ENCODE measurements at places on chromosomes 4 and X.

DNA sequence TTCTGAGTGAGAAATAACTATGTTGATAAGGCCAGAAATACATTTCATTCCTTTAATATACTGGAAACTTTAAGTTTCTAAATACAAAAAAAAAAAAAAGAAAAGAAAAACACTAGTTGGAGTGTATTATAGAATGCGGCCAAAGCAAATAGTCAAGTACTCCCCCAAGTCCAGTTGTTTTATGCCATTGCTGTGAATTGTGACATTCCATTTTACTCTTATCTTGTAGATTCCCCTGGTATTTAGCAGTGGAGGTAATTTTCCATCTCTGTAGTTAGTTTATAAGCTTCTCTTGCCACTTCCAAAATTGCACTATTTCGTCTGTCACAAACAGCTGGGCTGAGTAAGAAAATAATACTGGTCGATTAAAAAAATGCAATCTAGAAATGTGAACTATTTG is 426.0 kb downstream of the PCDH18 start:
- no peak for DNase-seq

DNA sequence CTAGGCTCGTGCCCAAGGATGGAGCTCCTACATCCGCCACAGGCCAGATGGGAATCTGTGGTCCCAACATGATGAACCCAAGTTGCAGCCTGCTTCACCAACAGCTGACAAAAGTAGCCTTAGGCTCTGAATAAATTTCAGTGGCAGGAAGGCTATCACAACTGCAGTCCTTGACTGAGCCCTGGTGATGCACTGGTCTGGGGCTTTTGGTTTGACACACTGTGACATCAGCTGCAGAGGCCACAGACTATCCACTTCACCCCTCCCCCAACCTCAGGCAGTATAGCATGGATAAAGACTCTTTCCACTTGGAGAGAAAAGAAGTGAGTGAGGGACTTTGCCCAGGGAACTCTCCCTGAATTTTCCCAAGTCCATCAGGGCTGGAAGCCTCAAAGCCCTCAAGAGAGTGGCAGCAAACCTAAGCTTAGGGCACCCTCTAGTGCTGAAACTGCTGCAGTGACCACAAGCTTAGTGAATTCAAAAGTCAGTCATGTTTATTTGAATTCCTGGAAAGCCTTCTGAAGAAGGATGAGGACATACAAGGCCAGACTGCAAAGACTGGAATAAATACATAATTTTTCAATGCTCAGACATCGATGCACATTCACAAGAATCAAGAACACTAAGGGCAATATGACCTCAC is 135.0 kb upstream of the TENT5D start:
- DNase-seq = no peak

DNA sequence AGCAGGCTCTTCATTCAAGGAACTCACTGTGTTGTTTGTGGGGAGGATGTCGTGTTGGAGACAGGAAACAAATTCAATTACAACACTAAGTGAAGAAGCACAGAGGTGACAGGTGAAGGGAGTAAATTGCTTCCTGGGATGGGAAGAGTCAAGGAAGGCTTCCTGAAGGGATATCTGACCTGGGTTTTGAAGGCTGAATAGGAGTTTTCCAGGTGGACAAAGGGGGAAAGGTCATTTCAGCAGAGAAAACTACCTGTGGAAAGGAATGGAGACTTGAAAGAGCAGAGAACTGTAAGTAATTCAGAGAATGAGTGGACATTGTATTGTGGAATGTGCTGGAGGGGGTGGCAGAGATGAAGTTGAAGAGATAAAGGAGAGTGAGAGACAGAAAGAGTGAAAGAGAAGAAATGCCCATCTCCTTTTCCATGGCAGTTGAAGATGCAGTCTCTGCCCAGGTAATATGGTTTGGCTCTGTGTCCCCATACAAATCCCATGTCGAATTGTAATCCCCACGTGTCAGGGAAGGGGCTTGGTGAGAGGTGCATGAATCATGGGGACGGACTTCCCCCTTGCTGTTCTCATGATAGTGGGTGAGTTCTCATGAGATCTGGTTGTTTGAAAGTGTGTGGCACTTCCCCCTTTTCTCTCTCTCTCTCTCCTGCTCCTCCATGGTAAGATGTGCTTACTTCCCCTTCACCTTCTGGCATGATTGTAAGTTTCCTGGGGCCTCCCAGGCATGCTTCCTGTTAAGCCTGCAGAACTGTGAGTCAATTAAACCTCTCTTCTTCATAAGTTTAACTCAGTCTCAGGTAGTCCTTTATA is 205.7 kb upstream of the BCOR start:
- no peak for DNase-seq

DNA sequence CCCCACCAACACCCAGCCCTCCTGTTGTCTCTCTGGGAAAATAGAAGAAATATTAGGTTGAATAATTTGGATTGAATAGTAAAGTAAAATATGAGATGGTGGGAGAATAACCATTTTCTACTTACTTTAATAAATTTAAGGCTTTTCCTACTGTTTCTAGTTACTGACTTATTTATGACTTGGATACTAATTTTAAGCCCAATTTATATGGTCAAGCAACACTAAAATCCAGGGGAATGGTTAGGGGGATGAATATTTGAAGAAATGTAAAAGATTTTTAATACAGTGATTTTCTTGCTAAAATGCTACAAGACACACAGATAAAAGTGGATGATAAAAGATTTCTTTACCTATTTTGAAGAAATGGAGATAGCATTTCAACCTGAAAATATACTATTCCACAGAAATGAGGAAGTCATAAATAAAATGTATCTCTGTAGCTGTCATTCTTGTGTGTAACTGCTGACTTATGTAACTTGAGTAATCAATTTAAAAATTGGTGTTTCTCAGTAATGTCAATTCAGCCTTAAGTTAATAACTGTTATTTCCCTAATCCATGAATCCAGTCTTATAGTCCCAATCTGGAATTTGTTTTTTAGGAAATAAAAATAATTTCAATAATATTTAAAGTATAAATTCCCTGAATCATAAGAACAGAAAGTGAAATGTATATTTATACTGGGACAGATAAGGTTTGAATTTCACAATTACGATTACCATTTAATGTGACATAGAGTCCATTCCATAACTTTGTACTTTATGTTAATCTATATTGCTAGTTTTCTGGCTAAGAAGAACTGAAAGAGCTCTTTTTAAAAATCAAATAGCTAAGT is 24.3 kb upstream of the IL2 start:
- no peak for DNase-seq

DNA sequence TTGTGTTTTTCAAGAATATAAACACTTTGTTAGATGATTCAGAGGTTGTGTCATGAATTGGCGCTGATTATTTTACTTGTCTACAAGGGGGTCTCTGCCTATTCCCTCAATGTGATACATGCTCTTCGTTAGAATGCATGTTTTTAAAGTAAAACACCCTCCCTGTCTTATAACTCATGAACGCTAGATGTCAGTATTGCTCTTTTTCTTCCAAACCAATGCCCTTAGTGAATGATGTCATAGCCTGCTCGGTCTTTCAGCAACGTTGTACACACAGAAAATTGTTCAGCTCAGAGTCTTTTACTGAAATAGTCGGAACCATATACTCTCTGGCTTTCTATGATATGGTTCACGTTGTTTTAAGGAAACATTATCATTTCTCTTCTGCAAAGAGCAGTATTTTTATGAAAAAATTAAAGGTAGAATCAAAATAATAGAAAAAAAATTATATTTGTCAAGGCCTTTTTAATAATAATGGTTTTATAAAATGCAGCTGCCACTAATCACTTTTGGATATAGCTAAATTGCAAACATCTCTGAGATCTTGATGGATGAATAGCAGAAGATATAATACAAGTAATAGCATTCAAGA is 292.9 kb downstream of the TLL1 start:
- DNase-seq = peak; percentile 89

DNA sequence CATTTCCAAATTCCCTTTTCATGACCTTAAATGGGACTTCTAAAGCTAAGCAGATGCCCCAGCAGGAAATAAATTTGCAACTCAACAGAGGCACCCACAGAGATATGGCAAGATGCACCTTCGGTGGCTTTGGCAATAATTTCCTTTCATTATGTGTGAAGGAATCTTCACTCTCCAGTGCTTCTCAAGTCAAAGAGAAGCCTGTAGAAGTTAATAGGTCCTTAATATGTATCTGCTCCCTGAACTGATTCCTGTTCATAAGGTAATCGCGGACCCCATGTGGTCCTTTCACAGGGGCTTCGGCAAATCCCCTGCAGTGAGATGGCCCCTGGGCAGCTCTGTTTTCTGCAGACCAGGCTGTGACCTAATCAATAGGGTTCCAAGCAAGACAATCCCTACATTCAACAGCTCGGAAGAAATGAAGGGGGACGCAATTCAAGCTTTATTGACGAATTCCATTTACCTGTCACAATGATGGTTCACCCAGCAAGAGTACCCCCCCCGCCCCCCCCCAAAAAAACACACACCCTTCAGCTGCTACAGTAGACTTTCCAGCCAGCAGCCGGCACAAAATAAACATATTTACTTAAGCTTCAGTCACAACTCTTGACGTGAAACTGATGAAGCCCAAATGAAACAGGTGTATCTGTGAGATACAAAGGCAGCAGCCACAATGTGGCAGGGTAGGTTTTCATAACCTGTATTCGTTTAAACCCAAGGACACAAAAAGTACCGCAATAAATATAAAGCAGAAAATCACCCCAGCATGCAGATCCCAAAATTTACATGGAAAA is 35.3 kb downstream of the FAT1 start:
- DNase-seq = no peak

DNA sequence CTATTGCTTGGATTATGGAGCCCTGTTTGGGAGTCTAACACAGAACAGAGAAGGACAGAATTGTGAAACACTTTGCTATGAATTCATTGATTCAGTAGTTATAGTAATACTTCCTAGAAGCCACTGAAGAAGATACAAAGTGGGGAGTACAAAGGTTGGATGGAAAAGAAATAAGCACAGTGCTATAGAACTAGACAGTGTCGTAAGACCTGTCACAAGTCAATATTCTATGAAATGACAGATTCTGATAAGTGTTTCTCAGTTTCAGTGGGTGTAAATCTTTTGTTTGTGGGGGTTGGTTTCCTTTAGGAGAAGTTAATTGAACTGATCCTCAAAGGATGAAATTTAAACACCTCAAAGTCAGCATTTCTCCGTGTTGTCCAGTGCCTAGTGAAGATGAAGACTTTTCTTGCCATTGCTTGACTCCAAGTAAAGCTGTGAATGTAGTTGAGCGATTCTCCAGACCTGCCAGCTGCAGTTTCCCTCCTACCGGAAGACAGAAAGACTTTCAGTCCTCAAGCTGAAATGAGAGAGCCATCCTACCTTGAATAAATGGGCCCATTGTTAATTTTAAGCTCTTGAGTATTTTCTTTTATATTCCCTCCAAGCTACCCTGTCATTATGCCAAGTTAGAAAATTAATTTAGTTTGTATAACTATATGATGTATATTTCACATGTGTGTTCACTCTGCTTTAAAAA is 7.9 kb downstream of the PDLIM5 start:
- DNase-seq = no peak

- DNase-seq = no peak
Observed at GRCh38 chrX:65635822-65636221, 31.6 kb upstream of the MSN start.

GRCh38 chr4:14607001-14607400 is 395.3 kb upstream of the CPEB2 start:
- DNase-seq = no peak

DNA sequence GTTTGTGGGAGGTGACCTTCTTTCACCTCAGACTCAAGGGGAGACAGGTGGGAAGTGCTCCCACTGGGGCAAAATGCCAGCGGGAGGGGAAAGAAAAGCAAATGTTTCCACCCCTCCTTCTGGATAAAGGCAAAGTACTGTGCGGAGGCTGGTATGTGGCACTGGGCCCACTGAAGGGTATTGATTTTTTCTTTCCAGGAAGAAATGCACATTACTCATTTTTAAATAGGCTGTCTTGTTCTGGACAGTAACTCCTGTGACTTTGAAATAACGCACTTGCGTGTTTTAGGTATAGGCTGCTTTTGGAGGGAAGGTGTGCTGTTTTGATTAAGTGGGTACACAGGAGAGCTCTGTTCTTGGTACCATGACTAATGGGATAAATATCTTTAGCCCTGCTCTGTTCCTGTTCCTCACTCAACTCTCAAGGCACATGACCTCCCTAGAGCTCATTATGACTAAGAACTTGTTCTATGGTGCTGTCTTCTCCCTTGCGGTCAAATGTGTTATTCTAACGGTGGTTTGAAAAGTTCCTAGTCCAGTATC is 40.7 kb upstream of the MBTPS2 start:
- peak; percentile 57 for DNase-seq

DNA sequence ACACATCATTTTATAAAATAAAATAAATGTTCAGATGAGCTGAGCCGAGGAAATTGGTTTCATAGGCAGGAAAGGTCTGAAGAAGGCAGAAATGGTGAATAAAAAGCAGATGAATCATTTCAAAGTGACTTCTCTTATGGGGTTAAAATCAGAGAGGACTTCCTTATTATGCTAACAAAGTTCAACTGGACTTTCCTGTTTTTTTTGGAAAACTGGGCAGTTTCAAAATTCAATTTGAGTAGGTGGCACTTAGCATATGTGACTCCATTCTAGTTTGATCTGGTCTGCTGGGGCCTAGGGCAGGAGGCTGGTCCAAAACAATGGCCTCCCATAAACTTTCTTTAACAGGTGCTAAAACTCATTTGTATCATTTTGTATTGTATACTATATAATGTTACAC is 1794.9 kb upstream of the TENM3 start:
- DNase-seq = no peak

GRCh38 chr4:146592019-146592418 is 46.7 kb upstream of the POU4F2 start:
- DNase-seq = no peak

GRCh38 chr4:77600521-77601451 is 4.8 kb upstream of the CXCL13 start:
- peak; percentile 16 for DNase-seq

DNA sequence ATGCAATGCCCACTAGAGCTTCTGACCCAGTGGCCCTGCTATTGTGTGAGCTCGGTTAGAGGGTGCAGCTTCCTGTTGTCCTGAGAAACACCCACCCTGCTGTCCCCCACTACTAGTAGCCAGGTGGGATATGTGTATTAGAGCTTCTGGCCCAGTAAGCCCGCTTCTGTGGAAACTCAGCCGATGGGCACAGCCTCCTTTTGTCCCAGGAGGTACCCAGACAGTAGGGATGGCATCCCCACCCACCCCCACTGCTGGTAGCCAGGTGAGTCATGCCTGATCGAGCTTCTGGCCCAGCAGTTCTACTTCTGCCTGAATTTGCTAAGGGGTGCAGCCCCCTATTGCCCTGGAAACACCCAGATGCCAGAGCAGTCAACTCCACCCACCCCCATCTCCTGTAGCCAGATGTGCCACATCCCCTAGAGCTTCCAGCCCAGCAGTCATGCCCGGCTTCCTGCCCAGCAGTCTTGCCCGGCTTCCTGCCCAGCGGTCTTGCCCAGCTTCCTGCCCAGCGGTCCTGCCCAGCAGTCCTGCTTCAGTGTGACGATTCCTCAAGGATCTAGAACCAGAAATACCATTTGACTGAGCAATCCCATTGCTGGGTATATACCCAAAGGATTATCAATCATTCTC is 162.7 kb upstream of the KLF8 start:
- no peak for DNase-seq

- DNase-seq = no peak
Observed at GRCh38 chr4:155612074-155612473, 54.6 kb upstream of the GUCY1A1 start.

GRCh38 chr4:108139089-108139488 is 29.6 kb downstream of the LEF1 start:
- no peak for DNase-seq
